Omental fat pad (tissue), 4 donors: ENCODE measurements at places on chromosomes 1 and 21. TPM values are rescaled to one million over a fixed set of nuclear protein-coding genes. Genes with fewer than 3 reads are reported as not detected.

Gene SELENBP1
- total RNA-seq: 35.7 TPM

DNA sequence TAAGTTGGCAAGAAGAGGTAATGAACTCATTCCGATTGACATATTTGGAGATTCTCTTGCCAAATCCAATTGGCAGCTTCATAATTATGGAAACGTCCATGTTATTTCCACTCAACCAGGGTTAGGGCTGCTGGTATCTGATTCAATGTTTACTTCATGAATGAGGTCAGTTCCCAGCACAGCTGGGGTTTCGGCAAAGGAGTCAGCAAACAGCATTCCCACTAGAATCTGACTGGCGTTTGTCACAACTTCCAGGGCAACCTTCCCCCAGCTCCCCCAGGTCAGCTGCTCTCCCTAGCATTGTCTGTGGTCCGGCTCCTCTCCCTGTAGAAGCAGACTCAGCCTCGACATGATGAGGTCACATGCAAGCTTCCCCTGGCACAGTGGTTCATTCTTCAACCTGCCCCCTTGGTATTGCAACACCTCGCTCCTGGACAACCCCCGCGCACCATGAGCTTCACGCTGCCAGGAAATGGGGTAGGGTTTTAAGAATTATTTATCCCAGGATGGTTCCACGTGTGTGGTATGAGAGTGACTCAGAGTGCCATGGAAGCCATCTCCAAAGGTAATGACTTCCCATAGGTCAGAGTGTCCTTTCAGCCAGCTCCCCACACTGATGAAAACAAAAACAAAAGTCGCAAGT, 100.7 kb upstream of the SLC25A33 start:
- DNase-seq: peak; percentile 63

DNA sequence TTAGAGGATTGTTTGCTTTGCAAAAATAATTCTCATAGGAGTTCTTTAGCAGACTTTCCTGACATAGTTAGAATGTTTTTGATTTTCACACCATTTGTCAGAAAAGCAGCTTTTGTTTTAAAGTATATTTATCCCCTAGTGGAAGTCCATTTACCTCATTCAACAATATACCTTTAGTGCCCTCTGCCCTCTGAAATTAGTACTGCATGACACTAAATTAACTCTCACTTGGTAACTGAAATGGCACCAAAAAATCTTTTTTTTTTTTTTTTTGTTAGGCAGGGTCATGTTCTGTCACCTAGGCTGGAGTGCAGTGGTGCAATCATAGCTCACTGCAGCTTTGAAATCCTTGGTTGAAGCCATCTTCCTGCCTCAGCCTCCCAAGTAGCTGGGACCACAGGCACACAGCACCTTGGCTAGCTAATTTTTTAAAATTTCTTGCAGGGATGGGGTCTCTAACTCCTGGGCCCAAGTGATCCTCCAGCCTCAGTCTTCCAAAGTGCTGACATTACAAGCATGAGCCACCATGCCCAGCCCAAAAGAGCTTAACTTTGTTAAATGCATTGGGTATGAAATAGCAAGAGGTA, 13.6 kb downstream of the LRRC42 start:
- no peak for DNase-seq

GRCh38 chr1:170729225-170730002, 65.5 kb downstream of the PRRX1 start:
- DNase-seq: no peak

DNA sequence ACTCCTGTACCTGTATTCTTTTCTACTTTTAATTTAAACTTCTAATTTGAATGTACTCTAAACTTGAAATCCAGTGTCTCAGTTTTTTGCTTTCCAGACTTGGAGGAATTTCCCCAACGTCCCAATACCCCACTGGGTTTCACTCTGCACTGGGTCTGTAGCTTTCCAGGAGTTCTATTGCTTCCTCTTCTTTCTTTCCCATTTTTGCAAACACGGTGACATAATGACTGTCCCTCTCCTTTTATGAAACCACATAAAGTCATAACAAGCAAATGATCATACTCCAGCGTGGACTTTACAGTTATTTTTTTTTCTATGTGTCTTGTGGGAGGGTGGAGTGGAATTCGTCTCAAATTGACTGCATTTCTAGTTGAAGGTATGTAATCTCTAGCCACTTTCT, 97.1 kb downstream of the FASLG start:
- DNase-seq: no peak
